ENCODE measurements at places on chromosomes 13 and 19.

GRCh38 chr13:63085851-63086250, 1670.2 kb upstream of the PCDH20 start:
- no peak for DNase-seq

DNA sequence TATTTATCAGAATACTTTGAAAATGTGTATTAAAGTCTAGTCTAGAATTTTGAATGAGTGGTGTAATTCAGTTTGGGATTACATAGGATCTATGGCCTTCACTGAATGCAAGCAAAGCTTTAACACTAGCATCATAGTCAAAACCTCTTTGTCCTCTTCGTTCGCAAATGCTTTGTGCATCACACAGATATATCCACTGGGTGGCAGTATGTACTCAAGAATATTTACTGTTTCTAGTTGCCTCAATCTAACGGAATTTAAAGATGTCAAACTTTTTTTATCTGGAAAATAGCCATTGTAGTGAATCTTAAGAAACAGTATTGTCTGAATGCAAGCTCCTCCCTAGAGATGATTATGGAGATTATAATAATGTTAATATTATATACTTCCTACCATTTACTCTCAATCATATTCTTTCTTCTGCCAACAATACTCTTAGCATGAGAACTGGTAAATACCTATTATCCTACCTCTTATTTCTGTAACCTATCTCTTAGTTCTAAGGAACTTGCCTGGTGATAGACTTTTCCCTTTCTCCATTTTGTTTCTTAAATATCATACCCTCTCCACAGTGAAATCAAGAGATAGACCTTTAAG, 25.8 kb downstream of the LACC1 start:
- DNase-seq: no peak

DNA sequence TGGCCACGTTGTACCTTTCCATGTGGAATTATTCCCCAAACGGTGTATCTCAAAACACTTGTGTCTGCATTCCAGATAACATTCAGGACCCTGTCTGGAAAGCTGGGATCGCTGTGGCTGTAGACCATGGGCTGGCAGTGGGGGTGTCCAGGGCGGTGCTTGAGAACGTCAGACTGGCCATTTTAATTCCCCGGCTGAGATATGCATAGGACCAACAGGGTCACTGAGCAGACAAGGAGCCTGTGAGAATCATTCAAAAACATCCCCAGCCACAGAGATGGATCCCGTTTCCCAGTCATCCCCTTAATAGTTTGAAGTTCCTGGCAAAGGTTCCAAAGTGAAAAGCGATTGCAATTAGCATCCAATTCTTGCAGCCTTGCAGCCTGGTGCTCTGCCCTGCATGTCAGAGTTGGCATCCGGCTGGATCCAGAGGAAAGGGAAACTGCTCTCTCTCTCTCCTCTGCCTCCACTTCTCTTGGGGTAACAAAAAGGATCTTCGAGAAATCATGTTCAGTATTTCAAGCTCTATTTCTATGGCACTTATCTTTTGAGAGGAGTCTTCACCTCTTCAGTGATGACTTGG, 41.6 kb downstream of the IFT88 start:
- no peak for DNase-seq

DNA sequence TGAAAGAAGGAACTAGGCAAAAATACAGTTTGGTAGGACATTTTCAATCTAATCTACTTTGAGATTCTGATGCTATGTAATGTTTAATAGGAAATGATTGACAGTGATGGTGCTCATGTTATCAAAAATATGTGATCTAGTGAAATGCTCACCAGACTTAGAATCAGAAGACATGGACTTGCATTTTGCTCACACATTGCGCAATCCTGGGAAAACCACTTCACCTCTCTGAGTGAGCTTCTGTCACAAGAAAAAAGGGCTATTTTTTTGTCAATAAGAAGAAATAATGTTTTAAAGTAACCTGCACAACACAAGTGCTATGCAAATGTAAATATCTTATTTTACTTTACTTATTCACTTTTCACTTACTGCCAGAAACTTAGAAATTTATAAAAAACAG, 380.9 kb upstream of the HTR2A start:
- DNase-seq: no peak

GRCh38 chr19:12825254-12826131, 8.9 kb downstream of the RTBDN start:
- no peak for DNase-seq

DNA sequence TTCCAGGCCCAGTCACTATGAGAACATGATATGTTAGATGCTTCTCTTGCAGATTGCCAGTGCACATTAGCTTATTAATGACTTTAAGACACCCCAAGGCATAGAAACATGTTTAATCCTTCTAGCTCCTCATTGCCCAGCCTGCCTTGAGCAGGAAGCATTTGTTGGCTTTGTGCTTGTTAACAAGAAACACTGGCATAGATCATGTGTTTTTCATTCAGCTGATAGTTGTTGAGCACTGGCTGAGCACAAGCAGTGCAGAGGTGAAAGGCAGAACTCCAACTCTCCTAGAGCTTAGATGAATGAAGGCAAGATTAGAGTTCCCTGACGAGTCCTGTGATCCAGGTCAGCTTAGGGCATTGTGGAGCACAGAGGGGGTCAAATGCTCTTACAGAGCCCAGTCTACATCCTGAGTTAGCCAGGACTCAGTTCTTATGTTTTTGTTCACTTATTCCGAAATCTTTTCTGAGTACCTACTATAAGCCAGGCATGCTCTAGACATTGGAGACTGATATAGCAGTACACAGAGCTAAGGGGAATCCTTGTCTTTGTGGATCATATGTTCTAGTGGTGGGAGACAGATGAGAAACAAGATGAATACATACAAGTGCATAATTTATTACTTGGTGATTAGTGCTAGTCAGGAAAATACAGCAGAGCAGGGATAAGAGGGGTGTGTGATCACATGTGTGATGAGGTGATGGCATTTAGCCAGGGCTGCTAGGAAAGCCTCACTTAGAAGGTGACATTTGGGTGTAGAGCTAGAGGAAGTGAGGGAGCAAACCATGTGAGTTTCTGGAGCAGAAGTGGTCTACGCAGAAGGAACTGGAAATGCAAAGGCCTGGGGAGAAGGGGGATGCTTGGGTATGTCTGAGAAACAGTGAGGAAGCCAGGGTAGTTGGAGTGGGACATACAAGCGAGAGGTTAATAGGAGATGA, 101.2 kb downstream of the WASF3 start:
- no peak for DNase-seq

GRCh38 chr19:51721905-51722304, 1.9 kb downstream of the HAS1 start:
- DNase-seq: no peak

- DNase-seq: no peak
These were observed 237.9 kb downstream of the NALCN start for GRCh38 chr13:101178406-101178805.

GRCh38 chr13:111476197-111476596, 155.8 kb downstream of the TEX29 start:
- no peak for DNase-seq

DNA sequence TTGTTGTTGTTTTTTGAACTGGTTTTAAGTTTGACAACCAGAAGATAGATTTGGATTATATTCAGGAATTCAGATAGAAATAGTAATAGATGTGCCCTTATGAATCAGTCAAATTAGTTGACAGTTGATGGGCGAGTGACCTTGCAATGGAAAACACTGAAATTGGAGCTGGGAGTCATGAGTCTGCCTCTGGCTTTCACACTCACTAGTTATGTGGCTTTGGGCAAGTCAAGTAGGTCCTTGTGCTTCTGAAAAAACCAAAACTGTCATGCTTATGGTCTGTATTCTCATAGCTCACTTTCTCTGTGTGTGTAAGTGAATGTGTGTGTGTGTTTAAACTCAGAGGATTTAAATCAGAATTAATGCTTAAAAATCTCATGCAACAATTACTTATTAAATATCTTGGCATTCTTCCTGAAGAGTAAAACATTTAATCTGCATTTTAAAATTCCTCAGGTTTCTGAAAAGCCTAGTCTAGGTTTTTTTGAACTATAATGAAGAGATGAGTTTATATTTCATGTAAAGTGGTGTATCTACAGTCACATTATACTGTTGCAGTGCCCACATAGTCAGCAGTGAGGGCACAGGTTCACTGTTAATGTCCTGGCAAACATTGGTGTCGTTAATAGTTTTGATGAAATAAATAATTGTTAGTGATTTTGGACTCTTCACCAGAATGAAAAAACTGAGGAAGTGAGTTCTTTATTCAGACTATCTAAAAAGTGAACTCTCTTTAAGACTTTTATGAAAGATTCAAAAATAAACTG, 32.5 kb downstream of the UCHL3 start:
- DNase-seq: no peak

- DNase-seq: no peak
These were observed 615.1 kb downstream of the EFNB2 start for GRCh38 chr13:105920370-105920769.

DNA sequence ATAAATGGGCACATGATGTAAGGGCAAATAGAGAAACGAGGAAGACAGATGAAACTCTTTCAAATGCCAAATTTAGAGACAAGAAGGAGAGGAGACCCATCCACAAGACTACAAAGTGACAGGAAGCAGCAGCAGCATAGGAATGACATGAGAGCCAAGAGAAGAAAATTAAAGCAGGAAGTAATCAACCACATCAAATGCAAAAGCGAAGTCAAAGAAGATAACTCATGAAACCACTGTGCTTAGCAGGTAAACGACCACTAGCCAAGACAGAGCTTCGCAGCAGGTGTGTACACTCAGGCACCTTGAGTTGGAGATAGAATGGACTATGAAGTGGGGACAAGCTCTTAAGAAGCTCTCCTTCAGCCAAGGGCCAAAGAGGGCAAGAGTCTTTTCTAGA, 64.1 kb downstream of the KLF12 start:
- peak; percentile 25 for DNase-seq

DNA sequence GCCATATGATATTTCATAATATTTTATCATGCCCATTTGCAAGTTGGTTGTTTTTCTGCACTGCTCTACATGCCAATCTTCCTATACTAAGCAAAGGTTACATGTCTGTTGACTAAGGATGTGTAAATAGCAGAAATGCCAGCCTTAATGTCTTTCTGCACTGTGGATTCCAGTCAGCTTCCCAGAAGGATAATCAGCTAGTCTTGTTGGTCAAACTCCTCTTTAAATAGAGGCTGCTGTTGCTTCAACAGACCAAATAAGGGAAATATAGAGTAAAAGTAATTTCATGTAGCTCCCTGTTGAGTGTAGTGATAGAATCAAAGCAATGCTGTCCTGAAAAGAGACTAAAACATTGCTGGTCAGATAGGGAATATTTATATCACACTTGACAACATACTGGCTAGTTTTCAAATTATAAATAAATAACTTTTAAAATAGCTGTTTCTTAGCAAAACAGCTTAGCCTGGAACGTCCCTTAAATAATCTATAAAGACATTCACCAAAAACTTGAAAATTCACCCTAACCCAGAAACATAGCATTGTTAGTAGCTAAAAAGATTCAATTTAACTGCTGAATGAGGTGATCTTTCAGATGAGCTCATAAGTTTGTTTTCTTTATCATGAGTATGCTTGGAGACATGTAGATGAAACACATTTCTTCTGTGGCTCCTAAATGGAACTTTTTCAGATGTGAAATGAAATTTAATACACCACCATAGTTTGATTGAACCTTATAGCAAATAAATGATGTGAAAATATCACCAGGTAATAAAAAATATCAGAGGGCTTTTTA, 56.6 kb downstream of the FRY start:
- DNase-seq: no peak

DNA sequence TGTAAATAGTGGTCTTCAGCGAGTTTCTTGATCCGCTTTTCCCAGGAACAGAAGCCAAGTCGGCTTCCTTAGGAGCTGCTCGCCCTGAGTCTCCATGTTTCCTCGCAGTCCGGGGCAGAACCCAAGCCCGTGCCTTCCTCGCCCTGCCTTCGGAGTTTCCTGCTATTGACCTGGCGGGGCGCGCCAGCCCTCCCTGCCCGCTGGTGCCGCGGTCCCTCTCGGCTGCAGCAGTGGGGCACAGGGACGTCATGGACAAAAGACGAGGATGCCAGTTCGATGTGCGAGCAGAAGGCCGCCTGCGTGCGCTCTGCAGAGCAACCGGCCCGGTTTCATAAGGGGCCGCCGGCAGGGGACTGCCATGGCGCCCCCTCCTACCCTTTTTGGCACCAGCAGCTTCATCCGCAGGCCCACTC, 156.6 kb downstream of the TM9SF2 start:
- DNase-seq: peak; percentile 8

DNA sequence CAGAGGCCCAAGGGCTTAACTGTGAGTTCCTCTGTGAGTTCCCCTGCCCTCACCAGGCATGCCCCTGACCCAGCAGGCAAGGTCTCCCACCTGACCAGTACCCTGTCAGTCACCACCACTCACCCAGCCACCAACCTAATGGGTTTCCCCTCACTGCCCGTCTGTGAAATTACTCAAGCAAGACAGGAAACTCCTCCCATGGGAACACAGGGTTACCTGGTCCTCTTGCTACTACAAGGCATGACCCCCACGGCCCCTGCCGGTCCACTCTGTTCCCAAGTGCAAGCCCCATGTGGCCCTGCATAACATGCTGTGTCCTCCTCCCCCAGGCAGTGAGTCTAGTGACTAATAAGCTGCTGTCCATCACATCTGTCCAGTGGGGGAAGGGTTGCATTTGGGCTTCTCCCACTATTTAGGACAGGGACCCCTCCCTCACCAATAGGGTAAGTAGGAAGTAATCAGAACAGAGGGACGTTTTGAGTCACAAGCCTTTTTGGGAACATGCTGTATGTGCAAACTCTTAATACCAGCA, 8.0 kb upstream of the DHRS12 start:
- no peak for DNase-seq

GRCh38 chr19:46530636-46531035, 35.0 kb upstream of the PNMA8B start:
- no peak for DNase-seq

- no peak for DNase-seq
These were observed 241.2 kb upstream of the STARD13 start for GRCh38 chr13:33526718-33527117.

Measured in stimulated activated CD4-positive, alpha-beta T cell treated with anti-CD3 and anti-CD28 coated beads, Interleukin-4, amount 100 ng/mL, for 4 hours (primary cell).